ENCODE measurements at places on chromosomes 11 and 22.

DNA sequence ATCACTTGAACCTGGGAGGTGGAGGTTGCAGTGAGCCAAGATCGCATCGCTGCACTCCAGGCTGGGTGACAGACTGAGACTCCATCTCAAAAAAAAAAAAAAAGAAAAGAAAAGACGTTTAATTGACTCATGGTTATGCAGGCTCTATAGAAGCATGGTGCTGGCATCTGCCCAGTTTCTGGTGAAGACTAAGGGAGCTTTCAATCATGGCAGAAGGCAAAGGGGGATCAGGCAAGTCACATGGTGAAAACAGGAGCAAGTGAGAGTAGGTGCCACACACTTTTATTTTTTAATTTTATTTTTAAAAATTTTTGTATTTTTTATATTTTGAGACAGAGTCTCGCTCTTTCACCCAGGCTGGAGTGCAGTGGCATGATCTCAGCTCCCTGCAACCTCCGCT, 8.4 kb upstream of the PATZ1 start:
- DNase-seq = no peak

GRCh38 chr11:18794956-18795355, 3.4 kb upstream of the PTPN5 start:
- no peak for DNase-seq

DNA sequence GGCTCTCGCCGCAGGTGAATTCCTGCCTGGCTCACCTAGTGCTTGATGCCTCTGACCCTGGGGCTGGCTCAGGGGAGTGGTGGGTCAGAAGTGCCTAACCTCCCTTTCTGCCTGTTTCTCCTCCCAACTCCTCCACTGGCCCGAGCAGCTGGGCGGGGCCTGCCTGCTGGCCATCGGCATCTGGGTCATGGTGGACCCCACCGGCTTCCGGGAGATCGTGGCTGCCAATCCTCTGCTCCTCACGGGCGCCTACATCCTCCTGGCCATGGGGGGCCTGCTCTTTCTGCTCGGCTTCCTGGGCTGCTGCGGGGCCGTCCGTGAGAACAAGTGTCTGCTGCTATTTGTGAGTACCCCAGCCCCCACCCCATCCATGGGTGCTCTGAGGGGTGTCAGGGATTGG, 41.1 kb downstream of the TP53I11 start:
- no peak for DNase-seq

GRCh38 chr11:75233754-75234172, 6.8 kb upstream of the TPBGL start:
- no peak for DNase-seq
